H7 (cell line): ENCODE measurements at places on chromosomes 2 and 18. TPM values are rescaled to one million over a fixed set of nuclear protein-coding genes. Genes with fewer than 3 reads are reported as not detected.
A peak's percentile ranks its signal among the peaks of the same experiment; 100 is the strongest.

The GALR1 gene
- 0.15 and 0.17 TPM in 2 replicates for total RNA-seq

The SKA1 gene
- 29.2 and 33.9 TPM in 2 replicates for total RNA-seq

GRCh38 chr2:16010011-16010410, 69.7 kb downstream of the MYCN start:
- DNase-seq = no peak

The POLR1A gene
- total RNA-seq = 16.3 and 19.9 TPM in 2 replicates

The ONECUT2 gene
- total RNA-seq = 0.62 and 0.89 TPM in 2 replicates

The SPDYA gene
- 0.28 TPM in 1 of 2 replicates, not detected in the other for total RNA-seq

DNA sequence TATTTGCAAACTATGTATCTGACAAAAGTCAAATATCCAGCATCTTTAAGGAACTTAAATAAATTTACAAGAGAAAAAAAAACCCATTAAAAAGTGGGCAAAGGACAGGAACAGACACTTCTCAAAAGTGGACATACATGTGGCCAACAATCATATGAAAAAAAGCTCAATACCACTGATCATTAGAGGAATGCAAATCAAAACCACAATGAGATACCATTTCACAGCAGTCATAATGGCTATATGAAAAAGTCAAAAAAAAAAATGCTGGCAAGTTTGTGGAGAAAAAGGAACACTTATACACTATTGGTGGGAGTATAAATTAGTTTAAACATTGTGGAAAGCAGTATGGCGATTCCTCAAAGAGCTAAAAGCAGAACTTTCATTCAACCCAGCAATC, 130.3 kb upstream of the LHCGR start:
- no peak for DNase-seq

The RMND5A gene
- total RNA-seq = 46.8 and 66.7 TPM in 2 replicates

GRCh38 chr2:42102591-42103450, 55.0 kb downstream of the PKDCC start:
- peak; percentile 96 for DNase-seq

DNA sequence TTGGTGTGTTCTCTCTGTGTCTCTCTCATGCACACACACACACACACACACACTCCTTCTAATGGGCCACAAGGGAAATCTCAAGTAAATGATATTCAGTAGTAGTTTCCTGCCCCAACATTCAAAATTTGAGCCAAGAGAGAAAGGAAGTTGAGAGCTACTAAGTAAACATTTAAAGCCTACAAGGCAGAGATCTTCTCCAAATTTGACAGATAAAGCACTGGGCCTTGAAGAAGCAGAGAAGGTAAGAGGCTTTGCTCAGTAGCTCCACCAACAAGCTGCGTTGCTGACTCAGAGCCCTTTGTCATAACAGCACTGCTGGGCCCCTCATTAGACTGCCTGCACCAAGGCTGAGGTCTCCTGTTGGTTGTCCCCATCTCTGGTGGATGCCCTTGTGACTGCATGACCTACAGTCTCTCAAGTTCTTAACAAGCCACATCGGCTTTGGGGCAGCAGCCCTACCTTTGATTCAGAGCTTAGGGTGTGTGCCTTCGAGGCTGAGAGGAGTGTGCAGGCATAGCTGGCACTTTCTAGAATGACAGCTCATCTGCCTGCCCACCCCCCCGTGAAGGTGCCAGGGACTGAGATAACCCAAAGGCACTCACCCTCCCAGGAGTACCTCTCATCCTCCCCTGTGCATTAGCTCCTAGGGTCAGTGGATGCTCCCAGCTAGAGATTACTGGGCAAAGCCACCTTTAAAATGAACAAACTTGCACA, 32.3 kb upstream of the NEB start:
- DNase-seq = no peak

DNA sequence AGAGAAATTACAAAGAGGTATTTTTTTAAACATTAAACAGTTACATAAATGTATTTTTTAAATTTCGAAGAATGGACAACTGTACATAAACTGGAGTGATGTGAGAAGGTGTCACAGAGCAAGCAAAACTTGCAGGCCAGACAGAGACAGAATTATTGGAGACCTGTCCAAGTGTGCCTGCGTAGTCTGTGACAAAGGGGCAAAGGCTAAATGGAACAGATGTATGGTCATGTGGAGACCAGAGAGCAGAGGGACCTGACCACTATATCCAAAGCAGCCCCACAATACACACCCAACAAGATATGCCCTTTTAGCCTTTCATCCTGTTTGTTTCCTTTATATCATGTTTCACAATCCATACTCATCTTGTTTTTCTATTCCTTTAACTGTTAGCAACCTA, 225.3 kb upstream of the VWC2L start:
- no peak for DNase-seq

DNA sequence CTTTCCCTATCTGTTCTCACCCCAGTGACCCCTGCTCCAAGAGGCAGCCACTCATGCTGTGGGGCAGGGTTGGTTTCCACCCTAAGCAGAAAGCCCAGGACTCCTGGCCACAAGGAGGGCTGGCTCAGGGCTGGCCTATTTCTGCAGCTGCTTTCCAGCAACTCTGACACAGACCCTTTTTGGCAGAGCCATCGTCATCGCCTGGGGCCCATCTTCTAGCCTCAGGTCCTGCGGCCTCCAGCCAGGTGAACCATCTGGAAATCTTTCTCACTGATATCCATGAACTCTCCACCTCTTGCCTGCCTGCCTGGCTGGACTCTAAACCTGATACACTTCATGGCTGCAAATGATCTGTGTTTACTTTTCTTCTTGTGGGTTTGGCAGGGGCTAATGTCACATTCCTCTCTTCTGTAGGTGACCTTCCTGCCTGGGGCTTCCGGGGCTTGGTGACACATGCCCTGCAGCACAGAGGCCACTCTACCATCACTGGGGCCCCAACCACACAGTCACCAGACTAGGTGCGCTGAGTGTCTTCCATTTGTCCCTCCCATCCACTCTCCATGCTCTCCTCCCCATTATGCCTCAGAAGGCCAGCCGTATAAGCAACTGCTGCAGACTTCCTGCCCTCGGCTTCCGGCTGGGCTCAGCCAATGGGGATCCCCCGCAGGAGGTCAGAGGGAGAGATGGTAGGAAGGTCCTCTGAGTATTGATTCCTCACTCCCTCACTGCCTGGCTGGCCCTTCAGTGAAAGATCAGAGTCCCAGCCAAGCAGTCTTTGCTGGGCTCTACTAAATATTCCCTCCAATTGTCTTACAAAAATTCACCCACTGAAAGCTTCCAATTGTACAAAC, 9.7 kb upstream of the COPS8 start:
- DNase-seq = no peak

The SPATA3 gene
- not detected in 2 replicates for total RNA-seq

DNA sequence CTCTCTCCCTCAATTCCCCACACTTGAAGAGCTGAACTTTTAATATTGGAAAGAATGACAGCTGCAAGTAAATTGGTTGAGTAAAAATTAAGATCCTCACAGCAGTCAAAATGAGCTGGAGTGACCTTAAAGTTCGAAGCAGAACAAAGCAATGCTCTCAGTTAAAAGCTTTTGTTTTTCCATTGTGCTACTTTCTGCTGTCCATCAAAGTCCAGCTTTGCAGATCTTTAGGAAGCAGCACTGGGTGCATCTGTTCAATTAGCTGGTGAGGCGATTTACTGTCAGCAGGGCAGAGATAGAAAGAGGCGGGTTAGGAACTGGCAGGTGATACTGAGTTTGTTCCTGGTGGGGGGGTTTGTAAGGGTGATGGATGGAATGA, 834.8 kb downstream of the CPS1 start:
- DNase-seq = no peak

DNA sequence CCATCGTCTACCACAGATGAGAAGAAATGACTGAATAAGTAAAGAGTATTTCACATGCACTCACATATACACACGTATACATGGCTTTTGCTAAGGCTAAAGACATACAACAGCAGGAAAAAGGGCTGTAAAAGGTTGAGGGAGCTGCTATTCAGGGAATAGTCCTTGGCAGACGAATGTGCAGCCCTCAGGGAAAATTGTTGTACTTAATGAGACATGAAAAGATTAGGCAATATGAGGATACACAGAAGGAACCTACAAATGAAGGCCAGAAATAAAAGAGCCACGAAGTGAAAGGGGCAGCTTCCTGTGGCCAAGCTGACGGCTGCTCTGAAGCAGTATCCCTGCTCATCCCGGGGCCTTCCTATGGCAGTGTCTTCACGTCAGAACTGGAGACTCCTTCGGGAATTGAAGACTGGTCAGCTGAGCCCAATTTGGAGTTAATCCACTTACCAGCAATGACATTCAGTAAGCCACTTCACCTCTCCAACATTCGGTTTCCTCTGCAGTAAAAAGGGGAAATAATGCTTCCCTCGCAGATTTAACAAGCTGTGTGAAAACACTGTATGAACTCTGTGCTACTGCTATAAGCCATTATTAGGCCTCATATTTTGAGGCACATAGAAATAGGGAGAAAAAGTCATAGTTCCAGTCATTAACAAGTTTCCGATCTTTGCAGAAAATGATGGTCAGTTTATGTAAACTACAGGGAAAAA, 221.8 kb downstream of the STK39 start:
- no peak for DNase-seq

The DSG1 gene
- total RNA-seq = 0.14 TPM in 1 of 2 replicates, not detected in the other
